ENCODE measurements at places on chromosomes 4 and X.

DNA sequence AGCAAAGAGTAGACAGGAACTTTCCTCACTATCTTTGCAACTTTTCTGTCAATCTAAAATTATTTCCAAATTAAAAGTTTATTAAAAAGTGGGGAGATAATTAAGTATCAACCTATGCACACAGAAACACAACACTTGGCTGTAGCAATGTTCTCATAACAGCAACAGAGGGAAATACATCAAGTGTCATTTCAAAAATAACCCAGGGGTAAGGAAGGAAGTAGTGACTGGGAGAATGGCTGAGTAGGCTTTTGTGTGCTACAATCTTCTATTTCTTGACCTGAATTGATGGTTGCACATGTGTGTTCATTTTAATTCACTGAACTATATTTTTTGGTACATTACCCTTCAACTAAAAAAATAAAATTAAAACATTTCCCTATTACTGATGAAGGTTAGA is 67.5 kb downstream of the ABCG2 start:
- DNase-seq: no peak

DNA sequence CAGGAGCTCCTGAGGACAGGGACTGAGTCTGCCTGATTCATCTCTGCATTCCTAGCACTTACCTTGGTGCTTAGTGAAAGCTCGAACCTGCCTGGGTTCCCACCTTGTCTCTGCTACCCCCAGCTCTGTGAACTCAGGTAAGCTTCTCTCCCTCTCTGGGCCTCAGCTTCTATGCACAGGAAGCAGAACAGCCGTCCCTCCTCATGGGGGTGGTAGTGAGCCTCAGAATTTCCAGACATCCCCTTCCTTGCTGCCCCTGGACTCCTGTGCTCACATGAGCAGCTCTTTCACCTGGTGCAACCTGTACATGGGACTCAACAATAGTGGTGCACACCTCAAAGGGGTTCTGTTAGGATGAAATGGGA is 50.8 kb downstream of the HTRA3 start:
- DNase-seq: no peak

DNA sequence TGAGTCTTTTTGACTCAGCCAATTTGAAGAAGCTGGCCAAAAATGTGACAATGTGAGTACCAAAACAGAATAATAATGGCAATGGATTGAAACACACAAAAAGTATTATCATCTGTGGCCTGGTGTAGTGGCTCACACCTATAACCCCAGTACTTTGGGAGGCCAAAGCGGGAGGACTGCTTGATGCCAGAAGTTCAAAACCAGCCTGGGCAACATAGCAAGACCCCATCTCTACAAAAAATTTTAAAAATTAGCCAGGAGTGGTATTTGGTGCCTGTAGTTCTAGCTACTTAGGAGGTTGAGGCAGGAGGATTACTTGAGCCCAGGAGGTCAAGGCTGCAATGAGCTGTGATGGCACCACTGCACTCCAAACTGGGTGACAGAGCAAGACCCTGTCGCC is 41.5 kb downstream of the PLK4 start:
- no peak for DNase-seq

DNA sequence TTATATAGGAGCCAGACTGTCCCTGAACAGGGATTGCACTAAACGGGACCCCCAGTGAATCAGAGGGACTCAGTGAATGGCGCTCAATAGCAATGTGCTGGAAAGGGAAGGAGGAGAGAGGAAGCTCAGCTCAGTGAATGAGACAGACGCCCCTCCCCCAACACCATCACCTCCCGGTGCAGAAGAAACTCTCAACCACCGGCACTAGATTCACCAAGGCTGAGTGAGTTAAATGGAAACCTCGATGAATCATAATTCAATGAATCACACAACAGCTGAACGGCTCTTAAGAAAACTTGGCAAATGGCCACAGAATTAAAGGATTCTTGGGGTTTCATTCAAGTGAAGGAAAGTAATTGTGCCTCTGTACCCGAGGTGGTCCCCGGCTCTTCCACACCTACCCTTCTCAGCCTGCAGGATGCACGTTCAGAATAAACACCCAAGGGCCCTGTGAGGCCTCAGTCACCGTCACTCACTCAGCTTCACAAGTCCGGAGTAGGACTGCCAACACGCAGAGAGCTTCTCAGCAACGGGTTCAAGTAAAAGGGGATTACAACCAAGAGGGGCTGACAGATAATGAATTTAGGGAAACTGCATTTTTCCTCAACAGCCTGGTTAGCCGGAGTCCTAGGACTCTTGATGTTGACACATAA is 29.3 kb downstream of the CRMP1 start:
- no peak for DNase-seq

- DNase-seq: no peak
Measured at GRCh38 chr4:154569028-154569427, 6.2 kb downstream of the FGB start.

DNA sequence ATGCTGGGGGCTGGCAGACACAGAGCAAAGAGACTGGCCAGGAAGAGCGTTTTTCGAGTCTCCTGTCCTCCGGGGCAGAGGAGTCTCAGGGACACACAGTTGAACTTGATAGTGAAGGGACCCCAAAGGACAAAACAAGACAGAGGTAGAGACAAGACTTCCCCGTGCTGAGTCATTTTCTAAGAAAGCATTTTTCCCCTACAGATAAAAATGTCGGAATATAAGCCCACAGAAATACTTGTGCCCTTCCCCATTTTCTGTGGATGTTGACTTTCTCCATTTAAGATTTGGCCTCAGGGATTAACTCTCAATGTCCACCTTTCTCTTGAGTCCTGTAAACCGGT is 523 bp upstream of the BTK start:
- DNase-seq: no peak

DNA sequence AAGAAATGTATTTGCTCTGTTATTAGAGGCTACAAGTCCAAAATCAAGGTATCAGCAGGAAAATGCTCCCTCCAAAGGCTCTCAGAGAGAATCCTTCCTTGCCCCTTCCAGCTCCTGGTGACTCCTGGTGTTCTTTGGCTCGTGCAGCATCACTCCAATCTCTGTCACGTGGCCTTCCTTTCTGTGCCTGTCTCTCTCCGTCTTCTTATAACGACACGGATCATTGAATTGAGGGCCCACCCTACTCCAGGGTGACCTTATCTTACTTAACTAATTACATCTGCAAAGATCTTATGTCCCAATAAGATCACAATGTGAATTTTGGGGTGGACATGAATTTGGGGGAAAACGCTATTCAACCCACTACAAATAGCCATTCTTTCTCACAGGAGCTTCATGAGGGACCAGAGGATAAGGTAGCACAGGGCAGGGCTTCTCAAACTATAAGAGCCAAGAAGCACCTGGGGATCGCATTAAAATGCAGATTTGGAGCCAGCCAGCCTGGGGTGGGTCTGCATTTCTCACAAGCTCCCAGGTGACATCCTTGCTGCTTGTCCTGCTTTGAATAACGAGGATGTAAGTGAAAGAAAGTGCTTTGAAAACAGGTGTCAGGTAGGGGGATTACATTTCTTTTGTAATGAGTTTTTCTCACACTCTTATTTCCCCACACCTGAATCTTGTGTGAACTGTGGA is 41.9 kb upstream of the APLN start:
- DNase-seq: no peak

GRCh38 chr4:121278811-121279368 is 101.9 kb downstream of the QRFPR start:
- no peak for DNase-seq

DNA sequence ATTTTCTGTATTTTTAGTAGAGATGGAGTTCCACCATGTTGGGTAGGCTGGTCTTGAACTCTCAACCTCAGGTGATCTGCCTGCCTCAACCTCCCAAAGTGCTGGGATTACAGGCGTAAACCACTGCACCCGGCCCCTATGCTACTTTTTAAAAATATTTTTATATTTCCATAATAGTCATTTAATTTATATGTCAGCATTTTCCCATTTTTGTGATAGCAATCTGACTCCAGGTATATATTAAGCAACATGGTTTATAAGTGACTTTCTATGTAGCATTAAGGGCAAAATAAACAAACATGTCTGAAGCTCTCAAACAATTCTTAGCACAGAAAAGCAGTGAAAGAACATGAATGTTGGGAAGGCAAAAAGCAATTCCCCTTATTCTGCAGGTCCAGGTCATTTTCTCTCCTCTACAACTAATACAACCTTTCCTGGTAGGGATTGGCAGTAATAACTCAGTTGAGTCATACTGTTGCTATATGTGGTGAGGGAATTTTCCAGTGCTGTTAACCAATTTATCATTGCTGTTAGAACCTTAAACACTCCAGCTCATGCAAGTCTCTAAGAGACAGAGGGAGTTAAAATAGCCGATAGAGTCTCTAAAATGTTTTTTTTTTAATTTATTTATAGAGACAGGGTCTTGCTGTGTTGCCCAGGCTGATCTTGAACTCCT is 24.0 kb downstream of the SMIM14 start:
- no peak for DNase-seq

GRCh38 chr4:35538807-35539206 is 705.5 kb downstream of the ARAP2 start:
- no peak for DNase-seq

- DNase-seq: no peak
Measured at GRCh38 chr4:56637154-56637553, 43.9 kb downstream of the HOPX start.

GRCh38 chrX:44927398-44927797 is 54.4 kb downstream of the KDM6A start:
- no peak for DNase-seq

DNA sequence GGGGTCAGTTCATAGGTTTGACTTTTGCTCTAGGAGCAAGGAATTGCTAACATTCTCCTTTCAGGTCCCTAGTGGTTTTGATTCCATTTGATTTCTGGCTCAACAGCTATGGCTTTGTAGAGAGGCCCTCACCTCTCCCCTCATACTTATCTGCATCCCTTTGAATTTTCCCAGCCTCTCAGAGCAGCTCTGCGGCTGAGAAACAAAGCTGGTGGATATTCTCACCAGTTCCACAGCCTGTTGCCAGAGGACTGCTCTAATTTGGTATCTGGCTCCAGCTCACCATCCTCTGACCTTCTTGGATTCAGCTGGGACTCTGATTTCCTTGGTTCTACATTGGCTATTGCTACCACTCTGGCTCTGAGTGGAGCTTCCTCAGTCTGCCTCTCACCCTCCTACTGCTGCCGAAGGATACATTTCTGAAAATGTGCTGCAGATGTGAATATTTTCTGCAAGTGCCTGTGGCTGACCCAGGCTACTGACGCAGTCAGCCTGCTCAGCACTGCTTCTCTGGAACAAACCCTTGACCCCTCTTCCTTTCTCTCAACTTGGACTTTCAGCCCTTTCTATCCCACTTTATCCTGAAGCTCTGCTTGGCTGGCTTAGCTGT is 110.9 kb upstream of the ENPEP start:
- no peak for DNase-seq

DNA sequence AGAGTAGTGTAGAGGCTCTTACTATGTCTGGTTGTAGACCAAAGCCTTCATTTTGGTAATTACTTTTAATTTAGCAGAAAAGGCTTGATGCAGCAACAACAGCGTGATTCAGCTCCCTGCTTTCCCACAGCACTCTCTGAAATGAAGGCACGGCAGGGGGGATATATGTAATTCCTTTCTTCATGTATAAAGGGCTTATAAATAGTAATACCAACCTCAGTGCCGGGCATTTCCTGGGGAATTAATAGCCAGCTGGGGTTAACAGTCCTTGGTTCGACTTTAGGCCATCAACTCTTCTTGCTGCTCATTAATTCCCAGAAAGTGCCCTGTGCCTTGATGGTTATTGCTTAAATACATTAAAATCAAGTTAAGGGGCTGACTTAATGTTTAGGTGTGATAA is 669.0 kb downstream of the ZNF674 start:
- DNase-seq: no peak

DNA sequence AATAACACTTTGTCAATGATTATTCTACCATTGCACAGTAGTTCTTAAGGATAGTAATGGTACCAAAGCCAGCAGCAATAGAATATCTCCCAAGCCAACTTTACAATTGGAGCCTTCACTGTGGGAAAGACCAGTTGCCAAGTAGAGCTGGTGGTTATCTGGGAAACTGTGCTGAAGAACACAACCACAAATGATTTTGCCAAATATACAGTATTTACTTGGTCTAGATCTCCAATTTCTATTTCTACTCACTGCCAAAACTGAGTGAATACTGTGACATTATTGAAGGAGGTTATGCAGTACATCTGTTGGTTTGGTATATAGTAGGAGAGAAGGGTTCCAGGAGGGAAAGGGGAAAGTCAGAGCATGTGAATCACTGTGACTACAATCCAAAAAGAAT is 3.8 kb downstream of the TET2 start:
- no peak for DNase-seq

DNA sequence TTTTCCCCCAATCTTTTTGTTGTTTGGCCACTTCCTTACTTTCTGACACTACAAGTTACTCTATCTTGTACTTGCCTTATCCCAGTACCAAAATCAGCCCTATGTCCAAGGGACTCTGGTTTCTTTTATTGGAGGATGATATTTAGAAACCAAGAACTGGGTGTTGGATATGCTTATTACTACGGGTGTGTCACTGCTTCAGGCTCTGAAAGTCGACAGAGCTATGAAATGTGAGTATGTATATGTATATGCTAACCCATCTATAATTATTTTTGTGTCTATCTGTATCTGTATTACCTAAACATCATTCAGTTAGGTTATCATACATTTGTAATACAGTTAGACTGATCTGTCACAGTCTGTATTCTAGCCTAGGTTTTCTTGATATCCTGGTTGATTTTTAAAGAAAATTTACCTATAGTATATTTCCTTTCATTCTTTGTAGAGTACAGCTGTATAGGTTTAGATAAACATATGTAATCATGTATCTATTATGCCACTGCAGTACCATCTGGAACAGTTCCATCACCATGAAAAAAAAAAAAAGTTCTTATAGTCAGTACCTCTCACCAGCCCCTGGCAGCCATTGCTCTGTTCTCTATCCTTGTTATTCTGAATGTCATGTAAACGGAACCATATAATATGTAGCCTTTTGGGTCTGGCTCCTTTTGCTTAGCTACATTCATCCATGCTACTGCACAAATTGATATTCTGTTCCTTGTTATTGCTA is 18.1 kb downstream of the SEC24B start:
- DNase-seq: no peak

- no peak for DNase-seq
Measured at GRCh38 chr4:41369680-41370079, 113.0 kb downstream of the UCHL1 start.

GRCh38 chr4:11732155-11732554 is 303.5 kb upstream of the HS3ST1 start:
- no peak for DNase-seq

GRCh38 chrX:19532709-19533108 is 17.4 kb upstream of the MAP3K15 start:
- no peak for DNase-seq

- DNase-seq: no peak
Measured at GRCh38 chr4:183888564-183888963, 16.5 kb upstream of the STOX2 start.

DNA sequence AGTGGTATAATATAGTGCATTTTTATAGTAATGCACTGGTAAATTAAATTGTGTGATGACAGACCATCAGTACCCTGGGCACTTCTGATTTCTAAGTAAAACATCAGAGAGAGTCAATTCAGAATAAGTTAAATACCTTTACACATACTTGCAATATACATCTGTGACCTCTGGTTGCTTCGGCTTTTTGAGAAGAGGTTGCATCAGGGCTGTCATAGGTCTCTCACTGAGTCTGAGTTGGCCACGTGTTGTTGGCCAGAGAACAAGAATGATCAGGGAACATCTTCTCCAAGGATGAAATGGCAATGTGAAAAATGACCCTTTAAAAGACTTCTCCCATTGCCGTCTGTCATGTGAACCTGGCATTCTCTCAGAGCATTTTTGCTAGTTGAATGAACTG is 36.9 kb upstream of the PUDP start:
- DNase-seq: no peak

GRCh38 chr4:786861-787300 is 39.0 kb downstream of the CPLX1 start:
- no peak for DNase-seq

GRCh38 chr4:4233610-4234009 is 6.9 kb upstream of the OTOP1 start:
- DNase-seq: no peak

Measured in HAP-1 (cell line).